ENCODE measurements at places on chromosomes 11 and 22. TPM values are rescaled to one million over a fixed set of nuclear protein-coding genes. Genes with fewer than 3 reads are reported as not detected.

MRE11 gene
- total RNA-seq: 38.5 TPM

DNA sequence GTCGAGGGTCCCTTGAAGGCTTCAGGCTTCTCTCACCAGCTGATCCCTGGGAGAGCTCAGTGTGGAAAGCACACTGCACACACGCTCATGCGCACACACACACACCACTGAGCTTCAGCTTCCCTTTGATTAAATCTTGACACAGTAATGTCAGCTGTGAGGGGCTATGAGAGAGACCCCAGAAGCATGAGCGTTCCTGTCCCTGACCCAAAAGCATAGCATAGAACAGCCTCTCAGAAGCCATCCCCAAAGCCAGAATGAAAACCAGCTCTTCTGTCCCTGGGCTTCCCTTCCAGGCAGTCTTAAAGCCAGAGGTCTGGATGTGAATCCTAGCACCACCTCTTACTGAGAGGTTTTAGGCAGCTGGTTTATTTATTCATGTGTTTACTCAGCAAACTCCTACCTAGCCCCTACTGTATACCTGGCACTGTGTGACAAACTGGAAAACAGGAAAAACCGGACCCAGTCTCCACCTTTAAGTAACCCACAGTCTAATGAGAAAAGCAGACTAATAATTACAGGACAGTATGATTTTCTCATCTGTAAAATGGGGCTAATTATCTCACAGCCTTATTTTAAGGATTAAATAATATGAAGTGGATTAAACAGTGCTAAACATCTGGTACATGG lies 15.9 kb downstream of the GALNT18 start:
- no peak for DNase-seq

- DNase-seq: no peak
Measured at GRCh38 chr11:78420796-78421209, 3.2 kb upstream of the GAB2 start.

DNA sequence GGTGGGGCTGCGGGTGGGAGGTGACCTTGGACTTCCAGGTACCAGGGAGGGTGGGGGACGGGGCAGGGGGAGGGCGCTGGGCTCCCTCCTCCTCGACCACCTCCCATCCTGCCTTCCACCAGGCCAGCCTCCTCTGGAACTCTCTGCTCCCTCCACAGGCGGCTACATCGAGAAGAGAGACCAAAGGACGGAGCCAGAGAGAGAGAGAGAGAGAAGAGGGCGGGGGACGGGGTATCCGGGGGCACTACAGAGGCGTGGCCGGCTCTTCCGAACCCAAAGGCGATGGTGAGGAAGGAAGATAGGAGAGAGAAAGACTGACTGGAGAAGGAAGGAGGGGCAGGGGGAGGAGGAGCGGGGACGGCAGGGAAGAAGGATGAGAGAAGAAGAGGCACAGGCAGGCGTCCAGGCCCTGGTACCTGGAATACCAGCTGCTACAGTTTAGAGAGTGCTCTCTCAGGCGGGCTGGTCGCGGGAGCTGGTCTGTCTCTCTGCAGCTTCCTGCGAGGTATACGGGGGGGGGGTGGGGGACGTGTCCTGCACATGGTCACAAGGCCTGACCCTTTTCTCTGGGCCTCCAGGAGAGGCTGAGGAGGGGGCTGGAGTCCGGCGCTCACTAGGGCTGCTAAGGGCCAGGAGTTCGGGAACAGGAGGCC lies 38.0 kb downstream of the IGSF9B start:
- peak; percentile 79 for DNase-seq

- no peak for DNase-seq
Measured at GRCh38 chr11:18527512-18527911, 770 bp upstream of the TSG101 start.

F2 gene
- not detected for total RNA-seq

DNA sequence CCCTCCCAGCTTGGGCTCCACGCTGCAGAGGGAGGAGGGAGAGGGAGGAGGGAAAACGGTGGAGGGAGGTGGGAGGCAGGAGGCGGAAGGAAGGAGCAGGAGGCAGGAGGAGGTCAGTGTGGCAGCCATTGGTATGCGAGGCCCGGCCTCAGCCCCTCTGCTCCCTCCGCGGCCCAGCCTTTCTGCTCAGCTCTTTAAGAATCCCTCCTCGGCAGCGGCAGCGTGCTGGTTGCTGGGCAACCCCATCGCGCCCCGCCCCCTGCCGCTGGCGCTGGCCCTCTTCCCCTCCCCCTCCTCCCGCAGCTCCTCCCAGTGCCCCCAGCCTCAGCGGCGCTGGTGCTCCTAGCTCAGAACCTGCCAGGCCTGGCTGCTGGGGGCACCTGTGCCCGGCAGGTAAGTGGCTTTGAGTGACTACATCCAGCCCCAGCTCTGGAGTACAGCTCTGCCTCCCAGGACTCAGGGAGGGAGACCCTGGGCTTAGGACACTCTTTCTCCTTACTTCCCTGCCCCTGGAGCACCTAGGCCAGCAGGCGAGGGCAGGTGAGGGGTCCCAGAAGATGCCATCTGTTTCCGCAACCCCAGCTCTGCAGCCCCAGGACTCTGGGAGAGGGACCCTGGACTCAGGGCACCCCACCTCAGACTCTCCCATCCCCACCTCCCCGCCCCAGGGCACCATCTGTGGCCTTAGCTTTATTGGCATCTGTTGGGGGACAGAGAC lies 7.2 kb upstream of the FLRT1 start:
- peak; percentile 96 for DNase-seq

MS4A12 gene
- 0.21 TPM for total RNA-seq

TTLL1 gene
- total RNA-seq: 5.5 TPM

- no peak for DNase-seq
Measured at GRCh38 chr22:48717076-48717810, 1110.4 kb downstream of the BRD1 start.

TUB gene
- 23.7 TPM for total RNA-seq

GRCh38 chr11:96393753-96394348 lies 4.0 kb downstream of the JRKL start:
- DNase-seq: peak; percentile 68

DNA sequence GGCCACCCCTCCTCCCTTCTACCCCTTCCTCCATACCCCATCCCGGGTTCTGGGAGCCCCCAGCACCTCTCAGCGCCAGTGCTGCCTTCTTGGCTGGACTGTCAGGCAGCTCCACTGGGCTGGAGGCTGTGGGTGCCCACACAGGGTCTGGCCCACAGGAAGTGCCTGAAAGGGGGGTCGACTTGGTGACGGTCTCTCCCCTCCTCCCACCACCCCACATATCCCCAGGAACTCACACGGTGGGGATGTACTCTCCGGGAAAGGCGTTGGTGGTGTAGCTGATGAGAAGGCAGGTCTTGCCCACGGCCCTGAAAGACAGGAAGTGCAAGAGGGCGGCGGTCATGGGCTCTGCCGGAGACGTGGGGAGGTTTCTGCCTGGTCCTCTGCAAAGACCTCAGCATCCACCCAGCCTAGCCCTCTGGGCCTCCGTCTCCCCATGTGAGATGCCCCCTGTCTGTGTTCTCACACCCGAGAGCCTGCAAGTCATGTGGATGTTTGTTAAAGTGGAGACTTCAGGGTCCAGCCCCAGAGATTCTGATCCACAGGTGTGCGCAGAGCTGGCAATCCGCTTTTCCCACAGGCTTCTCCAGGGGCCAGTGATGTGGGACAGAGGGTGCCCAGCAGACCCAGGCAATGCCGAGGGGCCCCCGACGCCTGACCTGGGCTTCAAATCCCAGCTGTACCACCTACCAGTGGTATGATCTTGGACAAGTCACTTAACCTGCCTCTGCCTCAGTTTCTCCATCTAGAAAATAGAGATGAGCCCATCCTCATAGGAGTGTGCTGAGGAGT lies 2.5 kb downstream of the RAC2 start:
- DNase-seq: no peak

PLA2G3 gene
- 34.5 TPM for total RNA-seq

DNA sequence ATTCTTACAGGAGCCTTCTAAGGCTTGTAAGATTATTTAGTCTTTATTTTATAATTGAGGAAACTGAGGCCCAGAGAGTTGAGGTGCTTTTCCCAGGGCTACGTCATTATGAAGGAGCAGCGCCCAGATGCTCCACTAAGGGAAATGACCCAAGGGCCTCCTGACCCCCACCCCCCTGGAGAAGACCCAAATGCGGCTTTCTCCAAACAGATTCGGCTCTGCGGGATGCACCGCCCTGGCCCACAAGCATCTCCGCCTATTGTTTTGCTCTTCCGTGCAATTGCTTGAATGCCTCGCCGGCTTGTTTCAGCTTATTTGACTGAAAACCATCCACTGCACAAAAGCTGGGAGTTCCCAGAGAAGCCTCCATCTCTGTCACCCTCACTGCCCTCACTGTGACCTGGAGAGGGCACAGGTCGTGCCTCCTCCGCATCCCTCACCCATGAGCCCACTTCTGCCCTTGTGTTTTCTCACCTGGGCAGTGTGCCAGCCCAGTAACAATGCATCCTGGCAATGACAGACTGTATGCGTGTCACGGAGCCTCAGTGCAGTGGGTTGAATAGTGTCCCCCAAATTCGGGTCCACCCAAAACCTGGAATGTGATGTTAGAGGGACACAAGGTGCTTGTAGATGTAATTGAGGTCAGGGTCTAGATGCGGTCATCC lies 790.2 kb downstream of the TBC1D22A start:
- DNase-seq: no peak

- DNase-seq: no peak
Measured at GRCh38 chr11:90344546-90344945, 121.7 kb upstream of the CHORDC1 start.

DNA sequence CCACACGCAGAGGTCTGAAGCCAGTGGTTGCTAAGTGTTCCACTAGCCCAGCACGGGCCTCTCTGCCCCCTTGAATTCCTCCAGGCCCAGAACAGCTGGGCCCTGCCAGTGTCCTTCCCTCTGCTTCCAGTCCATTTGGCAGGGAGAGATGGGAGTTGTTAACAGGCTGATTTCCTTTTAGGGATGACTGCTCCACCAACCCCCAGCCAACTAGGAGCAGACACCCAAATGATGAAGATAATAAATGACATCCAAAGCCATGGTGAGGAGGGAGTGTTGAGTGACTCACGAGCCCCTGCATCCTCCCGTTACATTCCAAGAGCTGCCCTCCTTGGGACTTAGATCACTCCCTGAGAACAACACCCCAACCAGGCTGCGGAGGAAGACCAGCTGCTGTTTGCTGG lies 20.6 kb downstream of the PARVA start:
- no peak for DNase-seq

GRCh38 chr11:78110830-78111229 lies 28.6 kb downstream of the ALG8 start:
- DNase-seq: no peak

KRTAP5-8 gene
- not detected for total RNA-seq

DMC1 gene
- total RNA-seq: 5.0 TPM

- DNase-seq: peak; percentile 37
Measured at GRCh38 chr11:76279646-76280045, 73.3 kb upstream of the WNT11 start.

DNA sequence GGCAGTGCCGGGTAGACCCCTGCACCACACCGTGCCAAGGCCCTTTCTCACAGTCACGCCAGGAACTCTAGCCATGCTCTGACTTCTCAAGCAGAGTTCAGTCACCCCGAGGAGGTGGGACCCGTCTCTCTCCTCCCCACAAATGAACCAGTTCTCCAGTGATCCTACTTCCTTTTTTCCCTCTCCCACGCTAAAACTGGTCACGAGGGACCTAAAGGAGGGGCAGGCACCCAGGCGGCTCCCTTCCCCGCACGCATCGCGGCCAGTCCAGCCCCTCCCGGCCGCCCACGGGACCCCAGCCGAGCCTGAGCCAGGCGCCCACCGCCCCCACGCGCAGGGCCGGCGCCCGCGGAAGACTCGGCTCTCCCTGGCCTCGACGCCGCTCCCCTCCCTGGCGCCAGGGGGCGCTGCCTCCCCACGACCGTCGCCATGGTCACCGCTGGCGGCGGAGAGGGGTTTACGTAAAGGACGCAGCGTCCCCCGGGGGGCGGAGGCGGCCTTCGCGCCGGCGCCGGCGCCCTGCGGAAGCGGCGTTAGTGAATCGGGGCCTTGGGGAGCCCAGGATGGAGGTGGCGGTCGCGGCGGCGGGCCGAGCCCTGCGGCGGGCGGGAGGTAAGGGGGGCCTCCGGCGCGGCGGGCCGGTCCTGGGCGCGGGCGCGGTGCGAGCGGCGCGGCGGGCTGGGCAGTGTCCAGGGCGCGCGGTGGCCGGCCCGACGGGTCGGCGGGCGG lies at the start of gene DAGLA:
DAGLA (plus strand) TSS at position 499 of the 729 bp plus-strand sequence. CDS start 39,765 bp downstream, outside the sequence.
- DNase-seq: peak; percentile 73

RCOR2 gene
- total RNA-seq: 60.1 TPM

KCTD14 gene
- 19.1 TPM for total RNA-seq

GRCh38 chr11:44770401-44770800 lies 43.6 kb downstream of the TSPAN18 start:
- DNase-seq: no peak

- no peak for DNase-seq
Measured at GRCh38 chr11:279040-279965, 1.1 kb downstream of the NLRP6 start.

VPREB3 gene
- not detected for total RNA-seq

DNA sequence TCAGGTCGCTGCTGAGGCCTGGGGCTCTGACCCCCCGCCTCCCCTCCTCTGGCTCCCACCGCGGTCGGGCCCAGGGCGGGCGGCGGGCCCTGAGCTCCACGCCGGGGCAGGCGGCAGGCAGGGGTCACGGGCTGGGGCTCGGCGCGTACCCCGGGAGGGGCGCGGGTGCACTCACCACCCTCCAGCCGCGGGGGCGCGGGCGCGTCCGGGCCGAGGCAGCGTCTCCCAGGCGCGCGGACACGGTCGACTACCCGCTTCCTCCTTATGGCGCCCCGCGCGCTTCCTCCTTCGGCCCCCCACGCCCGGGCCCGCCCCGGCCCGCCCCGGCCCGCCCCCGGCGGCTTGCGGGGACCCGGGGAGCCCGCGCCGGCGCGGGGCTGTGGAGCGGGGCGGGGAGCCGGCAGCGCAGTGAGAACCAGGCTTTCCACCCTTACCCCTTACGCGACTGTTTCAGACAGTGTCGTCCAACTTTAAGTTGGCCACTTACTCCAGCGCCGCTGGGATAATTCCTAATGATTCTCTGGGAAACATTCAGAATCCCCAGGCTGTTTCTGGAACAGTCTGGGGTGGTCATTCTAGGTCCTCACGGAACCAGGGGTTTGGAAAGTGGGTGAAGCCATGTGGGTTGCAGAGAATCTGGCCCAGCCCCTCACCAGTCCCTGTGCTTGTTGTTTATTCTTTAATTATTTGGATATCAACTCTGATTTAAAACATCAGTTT lies at the start of gene BID:
BID (minus strand) TSS at position 264 of the 720 bp plus-strand sequence. CDS start 24,353 bp downstream, outside the sequence.
- DNase-seq: peak; percentile 40

GRCh38 chr11:91947215-91947820 lies 277.3 kb upstream of the FAT3 start:
- no peak for DNase-seq

DNA sequence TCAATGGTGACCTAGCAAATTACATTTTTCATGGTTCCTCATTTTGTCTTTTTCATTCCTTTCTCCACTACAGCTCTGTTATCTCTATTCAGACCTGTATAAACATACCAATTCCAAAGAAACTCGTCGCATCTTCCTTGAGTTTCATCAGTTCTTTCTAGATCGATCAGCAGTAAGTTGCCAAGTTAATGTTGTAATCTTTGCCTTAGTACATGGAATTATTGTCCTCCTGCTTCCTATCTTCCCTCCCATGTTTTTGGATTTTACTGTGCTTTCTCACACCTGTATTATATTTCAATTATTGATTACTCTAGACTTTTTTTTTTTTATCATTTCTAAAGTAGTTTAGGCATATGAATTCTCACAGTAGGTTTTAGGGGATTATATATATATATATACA lies 69.5 kb upstream of the GRIK4 start:
- DNase-seq: no peak

DGCR6L gene
- total RNA-seq: 66.3 TPM

Measured in GM23338 (cell line).